ENCODE measurements at places on chromosomes 11 and 22.

DNA sequence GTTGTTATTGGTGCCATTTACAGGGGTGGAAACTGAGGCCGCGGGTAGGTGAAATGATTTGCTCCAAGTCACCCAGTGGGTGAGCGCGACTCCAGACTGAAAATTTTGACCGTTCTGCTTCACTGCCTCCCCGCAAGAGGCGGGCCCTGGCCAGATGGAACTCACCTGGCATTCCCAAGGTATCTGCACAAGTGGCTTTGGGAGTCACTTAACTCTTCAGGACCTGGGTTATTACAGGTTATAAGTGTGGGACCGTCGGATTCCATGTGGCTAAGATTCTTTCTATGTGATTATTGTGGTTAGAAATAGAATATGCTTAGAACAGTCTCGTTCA lies 598 bp downstream of the CABIN1 start:
- DNase-seq, result no peak

DNA sequence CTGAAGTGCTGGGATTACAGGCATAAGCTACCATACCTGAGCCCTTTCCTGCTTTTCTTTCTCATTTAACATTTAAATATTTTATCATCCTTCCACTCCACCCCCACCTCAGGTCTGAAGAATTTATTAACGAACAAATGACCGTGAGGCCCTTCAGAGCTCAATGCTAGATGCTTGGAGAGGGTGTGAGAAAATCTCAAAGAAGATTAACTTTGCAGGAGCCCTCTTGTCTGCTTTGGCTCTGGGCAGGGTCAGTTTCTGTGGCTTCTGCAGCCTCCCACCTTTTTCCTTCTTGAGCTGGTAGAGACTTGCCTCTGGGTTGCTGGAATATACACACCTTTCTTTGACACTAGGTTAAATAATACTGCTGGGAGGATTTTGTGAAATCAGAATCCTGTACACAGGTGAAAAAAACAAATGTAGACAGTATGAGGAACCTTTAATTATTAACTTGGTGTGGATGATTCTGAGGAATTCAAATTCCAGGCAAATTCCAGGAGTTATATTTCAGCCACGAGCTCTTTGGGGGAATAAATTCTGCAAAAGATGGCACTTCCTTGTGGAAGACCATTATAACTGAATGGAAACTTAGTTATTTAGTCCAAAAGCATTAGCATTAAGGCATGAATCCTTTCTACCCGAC lies 3.4 kb upstream of the ZBTB44 start:
- DNase-seq, result no peak

DNA sequence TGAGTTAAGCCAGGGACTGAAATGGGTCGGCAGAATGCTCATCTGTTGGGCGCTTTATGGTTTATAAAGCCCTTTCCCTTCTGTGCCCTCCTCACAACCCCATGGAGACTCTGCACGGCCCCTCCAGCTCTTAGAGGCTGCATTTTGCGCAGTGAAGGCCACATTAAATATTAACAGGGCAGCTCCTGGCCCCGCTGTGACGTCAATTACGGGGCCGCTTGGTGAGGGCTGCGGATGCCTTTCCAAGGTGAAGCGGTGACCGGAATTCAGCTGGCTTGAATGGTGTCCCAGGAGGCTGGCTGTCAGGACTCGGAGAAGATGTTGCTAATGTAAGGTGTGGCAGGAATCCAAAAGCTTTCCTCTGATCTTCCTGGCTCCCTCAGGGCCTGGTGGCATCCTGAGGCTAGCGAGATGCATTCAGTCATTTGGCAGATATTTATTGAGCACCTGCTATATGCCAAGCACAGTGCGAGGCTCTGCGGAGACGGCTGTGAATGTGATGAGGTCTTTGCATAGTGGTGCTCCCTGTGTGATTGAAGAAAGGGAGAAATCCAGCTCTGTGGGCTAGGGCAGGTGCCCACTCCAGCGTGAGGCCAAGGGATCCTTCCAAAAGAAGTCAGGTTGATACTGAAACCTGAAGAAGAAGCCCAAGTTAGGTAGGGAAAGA lies 10.4 kb upstream of the YWHAH start:
- DNase-seq, result no peak

GRCh38 chr11:12224537-12224893 lies 114.1 kb downstream of the MICAL2 start:
- DNase-seq, result peak; percentile 66

GRCh38 chr11:72833811-72834493 lies 19.7 kb downstream of the ATG16L2 start:
- DNase-seq, result no peak

- no peak for DNase-seq
These were observed 15.4 kb downstream of the ASRGL1 start for GRCh38 chr11:62352355-62353336.

- no peak for DNase-seq
These were observed 258.2 kb downstream of the BRD1 start for GRCh38 chr22:49569286-49570031.

DNA sequence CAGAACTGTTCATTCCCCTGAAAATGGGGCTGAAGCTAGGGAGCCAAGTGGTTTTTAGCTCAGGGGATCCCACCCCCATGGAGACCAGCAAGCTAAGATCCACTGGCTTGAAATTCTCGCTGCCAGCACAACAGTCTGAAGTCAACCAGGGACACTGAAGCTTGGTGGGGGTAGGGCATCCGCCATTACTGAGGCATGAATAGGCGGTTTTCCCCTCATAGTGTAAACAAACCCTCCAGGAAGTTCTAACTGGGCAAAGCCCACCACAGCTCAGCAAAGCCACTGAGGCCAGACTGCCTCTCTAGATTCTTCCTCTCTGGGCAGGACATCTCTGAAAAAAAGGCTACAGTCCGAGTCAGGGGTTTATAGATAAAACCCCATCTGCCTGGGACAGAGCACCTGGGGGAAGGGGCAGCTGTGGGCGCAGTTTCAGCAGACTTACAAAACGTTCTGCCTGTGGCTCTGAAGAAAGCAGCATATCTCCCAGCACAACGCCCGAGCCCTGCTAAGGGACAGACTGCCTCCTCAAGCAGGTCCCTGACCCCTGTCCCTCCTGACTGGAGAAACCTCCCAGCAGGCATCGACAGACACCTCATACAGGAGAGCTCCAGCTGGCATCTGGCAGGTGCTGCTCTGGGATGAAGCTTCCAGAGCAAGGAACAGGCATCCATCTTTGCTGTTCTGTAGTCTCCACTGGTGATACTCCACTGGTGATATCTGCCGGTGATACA lies 32.7 kb downstream of the GAB4 start:
- no peak for DNase-seq

- peak; percentile 29 for DNase-seq
These were observed 939 bp downstream of the ALX4 start for GRCh38 chr11:44308923-44309477.

GRCh38 chr11:40183073-40184064 lies 1276.1 kb downstream of the LRRC4C start:
- no peak for DNase-seq

- peak; percentile 50 for DNase-seq
These were observed 85.9 kb downstream of the SBF2 start for GRCh38 chr11:10208131-10208575.
